ENCODE measurements at places on chromosomes 6 and 20.
A peak's percentile ranks its signal among the peaks of the same experiment; 100 is the strongest.

DNA sequence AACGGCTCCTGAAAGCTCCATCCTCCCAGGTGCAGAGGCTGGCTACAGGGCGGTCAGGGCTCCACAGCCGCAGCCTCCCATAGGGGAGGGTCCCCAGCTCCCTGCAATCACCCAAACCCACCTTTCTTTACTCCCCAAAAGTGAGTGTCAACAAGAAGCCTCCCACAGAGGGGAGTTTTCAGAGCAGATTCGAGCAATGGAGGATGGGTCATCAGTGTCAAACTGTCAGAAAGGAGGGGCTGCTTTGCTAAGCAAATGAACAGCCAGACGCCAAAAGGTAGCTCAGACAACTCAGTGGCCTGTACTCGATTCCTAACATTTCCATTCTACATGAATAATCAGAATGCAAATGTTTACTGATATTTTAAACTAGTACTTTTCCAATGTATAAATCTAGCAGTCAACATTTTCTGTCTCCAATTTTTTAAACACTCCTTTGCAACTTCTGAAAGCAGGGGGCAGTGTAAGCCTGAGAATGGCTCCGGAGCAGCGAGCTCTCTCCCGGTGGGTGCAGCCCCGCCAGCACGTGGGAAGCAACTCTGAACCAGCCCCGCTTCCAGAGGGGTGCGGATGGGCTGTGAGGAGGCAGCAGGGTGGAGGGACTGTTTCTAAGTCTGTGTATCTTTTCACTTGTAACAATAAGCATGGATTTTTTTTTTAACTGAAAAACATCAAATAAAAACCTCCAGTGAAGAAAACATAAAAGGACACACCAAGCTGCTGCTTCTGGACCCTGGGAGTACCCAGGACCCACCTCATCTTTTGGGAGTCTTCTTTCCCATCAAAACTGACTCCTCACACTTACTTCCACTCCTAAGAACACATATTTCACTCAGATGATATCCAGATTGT, 54.9 kb downstream of the TAF4 start:
- peak; percentile 73 for DNase-seq

GRCh38 chr6:69917834-69918233, 51.5 kb downstream of the COL19A1 start:
- no peak for DNase-seq

- no peak for DNase-seq
These were observed 238.5 kb upstream of the HS3ST5 start for GRCh38 chr6:114581293-114581692.

DNA sequence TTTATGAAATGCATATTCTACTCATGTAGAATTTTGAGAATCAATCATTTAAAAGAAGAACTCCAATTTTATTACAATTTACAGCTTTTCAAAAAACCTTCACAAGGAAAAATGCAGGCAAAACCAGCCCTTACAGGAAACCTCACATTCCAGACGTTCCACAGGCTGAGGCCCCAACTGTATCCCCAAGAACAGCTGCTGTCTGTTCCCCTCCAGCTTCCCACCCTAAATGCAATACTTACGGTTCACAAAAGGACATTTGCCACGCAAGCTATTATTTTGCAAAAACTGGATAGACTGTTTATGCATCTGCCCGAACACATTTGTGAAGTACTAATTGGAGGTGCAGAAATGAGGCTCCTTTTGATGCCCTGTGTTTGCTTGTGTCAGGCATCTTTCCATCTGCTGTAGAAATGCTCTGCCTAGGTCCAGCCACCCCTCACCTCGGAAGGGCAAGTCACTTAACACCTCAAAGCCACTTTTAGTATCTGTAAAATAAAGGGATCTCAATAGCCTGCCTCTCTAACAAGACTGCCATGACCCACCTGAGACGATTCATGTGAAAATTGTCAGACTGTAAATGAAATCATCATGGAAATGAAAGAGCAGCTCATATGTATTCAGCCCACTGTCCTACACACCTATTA, 26.5 kb downstream of the PDE10A start:
- no peak for DNase-seq

Data from CD4-positive, alpha-beta T cell treated with Interleukin-21 for 1 hour (primary cell).